ENCODE measurements at places on chromosomes 1 and 21. TPM values are rescaled to one million over a fixed set of nuclear protein-coding genes. Genes with fewer than 3 reads are reported as not detected.

- no peak for DNase-seq
These were observed 84.3 kb downstream of the CTH start for GRCh38 chr1:70495370-70495769.

- DNase-seq = no peak
These were observed 275.0 kb upstream of the BEND5 start for GRCh38 chr1:49051647-49052046.

DNA sequence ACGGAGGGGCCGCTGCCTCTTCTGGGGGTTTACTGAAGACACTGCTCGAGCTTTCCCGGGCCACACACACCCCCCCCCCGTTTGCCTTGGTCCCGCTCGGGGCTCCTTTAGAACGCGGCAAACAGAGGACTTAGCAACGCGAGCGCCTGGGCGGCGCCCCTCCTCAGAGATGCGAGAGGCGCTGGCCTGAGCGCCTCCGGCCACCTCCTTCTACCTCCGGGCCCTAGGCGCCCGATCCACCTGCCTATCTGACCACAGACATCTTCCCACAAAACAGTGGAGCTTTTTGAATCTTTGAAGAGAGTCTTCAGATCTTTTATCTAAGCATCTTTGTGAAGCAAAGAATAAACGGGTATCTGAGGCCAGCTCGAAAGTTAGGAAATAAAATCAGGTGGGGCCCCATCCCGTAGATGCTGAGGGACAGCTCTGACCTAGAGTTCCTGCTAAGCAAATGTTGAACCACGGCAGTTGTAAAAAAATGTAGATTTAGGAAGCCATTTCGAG lies 436 bp upstream of the TTLL7 start:
- peak; percentile 55 for DNase-seq

DNA sequence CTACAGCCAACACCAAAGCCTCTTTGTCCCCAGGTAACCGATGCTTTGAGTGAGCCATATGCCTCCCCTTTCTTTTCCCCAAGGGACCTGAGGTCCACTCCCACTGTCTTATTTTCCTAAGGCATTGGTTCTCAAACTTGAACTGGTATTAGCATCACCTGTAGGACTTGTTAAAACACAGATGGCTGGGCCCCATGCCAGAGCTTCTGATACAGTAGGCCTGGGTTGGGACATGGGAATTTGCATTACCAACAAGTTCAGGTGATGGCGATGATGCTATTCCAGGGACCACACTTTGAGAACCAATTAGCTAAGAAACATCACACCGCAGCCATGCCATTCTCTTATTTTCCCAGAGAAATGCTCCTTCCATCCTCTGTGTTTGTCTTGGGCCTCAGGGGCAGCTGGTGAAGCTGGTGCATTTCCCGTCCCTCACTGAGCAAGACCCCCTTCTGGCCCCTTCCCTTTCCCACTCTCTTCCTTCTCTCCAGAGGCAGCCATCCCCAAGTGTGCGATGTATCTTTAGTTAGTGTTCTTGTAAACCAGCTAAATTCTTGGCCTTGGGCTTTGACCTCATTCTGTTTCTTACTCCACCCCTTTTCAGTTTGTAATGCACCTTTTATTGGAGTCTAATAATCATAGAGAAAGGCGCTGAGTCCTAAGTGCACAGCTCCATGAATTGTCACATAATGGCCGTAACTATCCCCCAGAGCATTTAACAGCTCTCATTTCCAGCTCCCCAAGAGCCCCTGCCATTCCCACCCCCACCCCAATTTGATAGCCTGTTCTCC lies 14.2 kb upstream of the TTC22 start:
- DNase-seq = no peak

DNA sequence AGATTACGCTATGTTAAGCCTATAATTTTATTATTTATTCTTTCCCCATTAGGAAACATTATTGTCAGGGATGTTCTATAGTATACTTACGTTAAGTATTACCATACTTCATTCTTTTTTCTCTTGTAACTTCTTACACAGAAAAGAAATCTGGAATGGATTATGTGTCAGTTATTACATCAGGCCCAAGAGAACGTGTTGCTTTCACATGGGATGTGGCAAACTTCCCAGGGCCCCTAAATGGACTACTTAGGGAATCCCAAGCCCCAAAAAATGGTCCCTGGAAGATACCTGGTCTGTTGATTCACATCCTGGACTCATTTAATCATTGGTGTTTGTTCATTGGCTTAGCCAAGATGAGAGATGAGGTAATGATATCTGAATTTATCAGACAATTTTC lies 249.8 kb downstream of the NRIP1 start:
- no peak for DNase-seq

DNA sequence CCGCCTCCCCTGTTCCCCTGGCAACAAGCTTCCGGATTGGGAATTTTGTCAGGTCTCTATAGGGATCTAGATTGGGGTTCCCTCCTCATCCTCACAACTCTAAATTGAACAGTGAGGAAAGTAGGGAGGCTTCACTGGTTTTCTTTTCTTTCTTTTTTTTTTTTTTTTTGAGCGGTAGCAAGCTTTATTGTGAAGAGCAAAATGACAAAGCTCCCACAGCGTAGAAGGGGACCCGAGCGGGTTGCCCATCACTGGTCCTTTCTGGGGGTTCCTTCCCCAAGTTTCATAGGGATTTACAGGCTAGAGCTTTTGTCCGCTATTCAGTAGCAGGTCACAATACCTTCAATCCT lies 10.3 kb downstream of the ARHGEF2 start:
- DNase-seq = no peak

DNA sequence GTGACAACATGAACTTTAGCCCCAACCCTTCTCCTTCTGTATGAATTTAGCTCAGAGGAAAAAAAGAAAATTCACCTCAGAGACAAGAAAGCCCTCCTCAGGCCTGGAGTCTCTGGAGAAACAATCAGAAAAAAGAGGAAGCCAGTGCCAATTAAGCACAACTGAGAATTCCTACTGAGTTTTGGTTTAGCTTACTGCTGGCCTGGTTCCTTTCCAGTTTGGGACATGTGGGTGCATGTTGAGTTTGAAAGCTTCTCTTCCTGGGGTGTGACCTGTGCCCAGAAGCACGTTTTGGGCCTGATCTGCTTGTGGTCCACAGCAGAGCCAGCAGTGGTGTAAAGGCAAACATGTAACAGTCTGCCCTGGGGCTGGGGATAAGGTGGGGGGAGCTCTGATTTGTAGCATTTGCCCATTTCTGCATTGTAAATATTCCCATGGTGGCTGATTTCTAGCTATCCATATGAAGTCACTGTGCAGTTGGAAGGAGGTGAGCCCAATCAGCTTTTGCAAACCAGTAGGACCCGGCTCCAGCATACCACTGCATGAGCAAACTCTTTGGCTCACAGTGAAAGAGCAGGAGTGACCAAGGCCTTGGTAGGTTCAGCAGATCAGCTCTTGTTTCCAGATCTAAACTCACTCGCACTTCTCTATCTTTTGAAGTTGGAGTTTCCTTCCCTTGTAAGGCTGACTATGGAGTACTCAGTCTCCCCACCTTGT lies 4.7 kb upstream of the THEM5 start:
- DNase-seq = no peak

GRCh38 chr1:24567792-24568388 lies 12.0 kb downstream of the NCMAP start:
- no peak for DNase-seq

DNA sequence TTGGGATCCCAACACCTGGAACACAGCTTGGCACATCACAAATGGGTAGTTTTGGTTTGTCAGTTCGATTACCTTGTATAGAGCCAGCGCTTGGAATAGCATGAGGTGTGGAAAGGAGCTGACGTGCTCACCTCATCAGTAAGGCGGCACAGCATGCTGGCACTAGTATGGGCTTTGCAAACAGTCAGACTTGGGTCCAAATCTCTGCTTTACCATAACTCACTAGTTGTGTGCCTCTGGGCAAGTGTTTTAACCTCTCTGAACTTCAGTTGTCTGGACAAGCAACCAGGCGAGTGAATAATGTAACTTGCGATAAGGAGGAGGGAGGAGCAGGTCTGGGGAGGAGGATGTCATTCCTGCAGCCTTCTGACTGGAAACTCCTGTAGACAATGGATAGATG lies 26.3 kb upstream of the NEK2 start:
- no peak for DNase-seq

- DNase-seq = no peak
These were observed 36.1 kb downstream of the COA6 start for GRCh38 chr1:234409328-234409727.

GRCh38 chr1:54996359-54996868 lies 2.3 kb upstream of the BSND start:
- DNase-seq = peak; percentile 71

DNA sequence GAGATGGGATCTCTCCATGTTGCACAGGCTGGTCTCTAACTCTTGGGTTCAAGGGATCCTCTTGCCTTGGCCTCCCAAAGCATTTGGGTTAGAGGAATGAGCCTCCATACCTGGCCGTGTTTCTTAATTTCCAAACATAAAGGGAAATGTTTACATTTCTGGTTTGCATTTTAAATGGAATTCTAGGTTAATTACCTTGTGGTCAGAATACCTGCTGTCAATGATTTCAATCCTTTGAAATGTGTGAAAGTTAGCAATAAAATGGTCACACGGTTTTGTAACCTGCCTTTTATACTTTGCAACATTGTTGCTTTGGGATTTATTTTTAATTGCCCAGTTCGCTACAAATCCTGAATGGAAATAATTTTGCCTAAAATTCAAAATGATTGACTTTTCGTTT lies 26.3 kb downstream of the AGMAT start:
- no peak for DNase-seq

GRCh38 chr1:65056866-65057265 lies 90.5 kb upstream of the JAK1 start:
- no peak for DNase-seq

DNA sequence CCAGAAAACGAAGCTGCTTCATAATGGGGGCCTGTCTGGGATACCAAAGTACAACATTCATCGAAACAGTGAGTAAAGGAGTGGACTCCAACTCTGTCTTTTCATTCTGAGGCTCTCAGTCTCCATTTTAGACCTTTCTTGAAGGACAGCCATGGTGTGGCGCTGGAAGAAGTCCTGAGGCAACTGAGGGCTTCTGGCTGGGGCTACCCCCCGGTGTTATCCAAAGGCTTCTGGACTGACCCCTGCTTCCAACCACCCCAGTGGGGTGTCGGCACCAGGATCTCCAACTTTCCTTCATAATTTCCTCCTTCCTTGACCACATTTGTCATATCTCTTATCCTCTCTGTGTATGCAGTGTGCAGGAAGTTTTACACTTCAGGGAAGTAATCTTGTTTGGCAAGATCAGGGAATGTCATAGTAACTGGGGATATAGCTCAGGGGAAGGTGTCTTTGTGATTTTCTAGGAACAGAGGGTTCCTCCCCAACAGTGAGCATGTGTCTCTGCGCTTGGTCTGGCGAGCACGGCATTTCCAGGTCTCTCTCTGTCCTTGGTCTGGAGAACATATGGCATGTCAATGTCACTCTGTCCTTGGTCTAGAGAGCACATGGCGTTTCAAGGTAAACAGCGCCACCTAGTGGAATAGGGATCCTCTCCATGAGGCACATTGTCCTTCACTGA lies 19.4 kb upstream of the BSDC1 start:
- peak; percentile 27 for DNase-seq

DNA sequence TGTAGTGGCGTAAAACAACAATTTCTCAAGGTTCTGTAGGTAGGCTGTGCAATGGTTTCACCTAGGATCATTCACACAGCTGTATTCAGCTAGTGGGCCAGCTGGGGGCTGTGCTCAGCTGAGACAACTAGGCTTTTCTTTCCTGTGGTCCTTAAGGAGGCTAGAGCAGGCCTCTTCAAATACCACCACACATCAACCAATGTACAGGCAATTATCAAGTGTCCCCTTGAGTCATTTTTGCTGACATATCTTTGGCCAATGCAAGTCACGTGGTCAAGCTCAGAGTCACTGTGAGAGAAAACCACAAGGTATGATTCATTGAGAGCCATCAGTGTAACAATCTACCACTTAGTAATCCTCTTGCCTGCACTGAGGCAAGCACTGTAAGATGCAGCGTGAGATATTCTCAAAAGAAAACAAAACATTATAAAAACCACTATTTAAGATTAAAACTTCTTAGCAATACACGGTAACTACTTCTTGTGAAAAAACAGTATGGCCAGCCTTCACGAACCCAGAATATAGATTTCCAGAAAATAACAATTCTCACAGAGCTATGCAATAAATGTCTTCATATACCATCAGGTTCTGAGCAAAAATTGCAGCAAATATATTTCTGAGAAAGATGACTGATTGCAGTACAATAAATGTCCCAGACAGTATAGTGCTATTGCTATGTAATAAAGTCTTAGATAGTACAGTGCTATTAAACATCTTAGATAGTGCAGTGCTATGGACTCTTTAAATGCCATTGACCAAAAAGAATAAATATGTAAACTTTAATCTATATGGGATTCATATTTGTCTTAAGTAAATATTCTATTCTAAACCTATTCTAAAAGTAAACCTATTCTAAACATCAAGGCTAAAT lies 55.3 kb downstream of the NME7 start:
- no peak for DNase-seq

GRCh38 chr1:59027177-59027576 lies 243.3 kb upstream of the JUN start:
- no peak for DNase-seq

GRCh38 chr1:201322653-201323510 lies 39.6 kb downstream of the PKP1 start:
- no peak for DNase-seq

GRCh38 chr1:64505232-64505943 lies 35.5 kb downstream of the CACHD1 start:
- peak; percentile 29 for DNase-seq

GRCh38 chr1:196317535-196318522 lies 290.4 kb downstream of the KCNT2 start:
- DNase-seq = no peak

GRCh38 chr1:20739225-20739624 lies 6.7 kb upstream of the SH2D5 start:
- no peak for DNase-seq

GRCh38 chr1:21217812-21218596 lies 41.3 kb upstream of the EIF4G3 start:
- DNase-seq = no peak

- no peak for DNase-seq
These were observed 1.8 kb upstream of the LEPR start for GRCh38 chr1:65418522-65419185.

DNA sequence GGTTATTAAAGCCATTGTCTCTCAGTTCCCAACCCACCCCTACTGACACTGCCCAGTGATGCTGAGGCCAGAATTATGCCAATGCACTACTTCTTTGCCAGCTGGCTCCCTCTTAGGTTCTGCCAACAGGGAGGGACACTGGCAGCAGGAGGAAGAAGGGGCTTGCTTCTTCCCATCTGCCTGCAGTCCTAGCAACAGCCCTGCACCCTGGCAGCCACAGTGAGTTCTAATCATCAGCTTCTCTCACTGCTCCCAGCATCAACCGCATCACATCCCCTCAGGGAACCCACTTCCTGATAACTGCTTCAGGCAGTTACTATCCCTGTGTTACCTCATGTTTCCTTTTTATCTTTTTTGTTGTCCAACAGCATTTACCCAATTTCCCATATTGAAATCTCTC lies 86.2 kb downstream of the UBR4 start:
- no peak for DNase-seq

Gene TAL1
- total RNA-seq = 1.2 TPM

Gene PCNX2
- 228 TPM for total RNA-seq

Gene NUP210L
- total RNA-seq = 0.41 TPM

Gene SPRR2E
- not detected for total RNA-seq

Gene TMCC2
- total RNA-seq = 33.0 TPM

Gene RAB25
- total RNA-seq = not detected

Gene GBP4
- 0.82 TPM for total RNA-seq

Gene FOXD2
- under 0.01 TPM for total RNA-seq
